ENCODE measurements at places on chromosomes 3 and 15.
A peak's percentile ranks its signal among the peaks of the same experiment; 100 is the strongest.

DNA sequence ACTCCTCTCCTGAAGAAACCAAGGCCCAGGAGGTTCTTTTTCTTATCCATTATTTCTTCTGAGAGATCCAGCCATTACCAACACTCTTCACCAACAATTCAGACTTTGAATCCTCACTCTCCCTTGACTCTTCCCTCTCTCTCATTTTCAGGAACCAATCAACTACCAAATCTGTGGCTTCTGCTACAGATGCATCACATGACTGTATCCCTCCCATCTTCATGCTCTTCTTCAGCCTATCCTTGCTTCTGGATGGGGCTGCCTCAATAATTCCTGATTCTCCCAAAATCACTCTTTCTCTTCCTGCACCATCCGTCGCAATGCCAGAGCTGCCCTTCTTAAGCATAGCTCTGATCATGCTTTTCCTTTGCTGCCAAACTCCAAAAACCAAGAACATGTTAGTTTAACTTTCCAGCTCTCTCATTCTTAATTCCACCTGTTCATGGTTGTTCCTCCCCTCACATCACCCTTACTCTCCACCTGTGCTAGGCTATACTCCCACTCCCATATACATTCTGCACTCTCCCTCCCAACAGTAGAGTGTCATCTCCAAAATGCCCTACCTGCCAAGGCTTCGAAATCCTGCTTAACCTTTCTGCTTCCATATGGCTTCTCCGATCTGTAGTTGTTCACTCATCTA is 13.5 kb downstream of the PLD1 start:
- H3K4me3 ChIP-seq, result no peak overlapping the region
- DNase-seq, result no peak
- no peak overlapping the region for H3K27ac ChIP-seq
- no peaks in the 10 kb centered on the region for H3K36me3 ChIP-seq
- H3K4me1 ChIP-seq, result peaks cover 9% of the 10 kb centered on the region

GRCh38 chr3:130787422-130788068 is 40.9 kb upstream of the PIK3R4 start:
- no peaks in the 10 kb centered on the region for H3K36me3 ChIP-seq
- H3K27me3 ChIP-seq, result no peaks in the 10 kb centered on the region
- DNase-seq, result no peak

- H3K36me3 ChIP-seq, result no peaks in the 10 kb centered on the region
- H3K27ac ChIP-seq, result peak overlapping the region; percentile 69
- H3K27me3 ChIP-seq, result no peaks in the 10 kb centered on the region
- no peak overlapping the region for H3K4me3 ChIP-seq
- DNase-seq, result no peak
These were observed 37.5 kb downstream of the EHD4 start for GRCh38 chr15:41934843-41935242.

DNA sequence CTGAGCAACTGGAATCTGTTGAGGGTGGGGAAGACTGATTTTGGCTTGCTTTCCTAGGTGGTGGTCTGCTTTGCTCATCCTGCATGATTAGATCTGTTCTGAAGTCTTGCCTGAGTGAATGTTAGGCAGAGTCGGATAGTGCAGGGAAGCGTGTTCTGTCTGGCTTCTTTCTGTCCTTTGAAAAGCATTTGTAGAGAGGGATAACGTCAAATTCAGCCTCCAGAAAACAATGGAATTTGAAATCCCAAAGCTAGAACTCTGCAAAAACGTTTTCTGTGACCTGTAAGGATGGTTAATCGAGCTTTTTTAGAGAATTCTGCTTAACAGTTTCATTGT is 1.4 kb downstream of the GLCE start:
- no peak for DNase-seq
- H3K36me3 ChIP-seq, result no peaks in the 10 kb centered on the region
- H3K27me3 ChIP-seq, result no peaks in the 10 kb centered on the region
- peaks cover 7% of the 10 kb centered on the region for H3K4me1 ChIP-seq
- peak overlapping the region; percentile 90 for H3K4me3 ChIP-seq

DNA sequence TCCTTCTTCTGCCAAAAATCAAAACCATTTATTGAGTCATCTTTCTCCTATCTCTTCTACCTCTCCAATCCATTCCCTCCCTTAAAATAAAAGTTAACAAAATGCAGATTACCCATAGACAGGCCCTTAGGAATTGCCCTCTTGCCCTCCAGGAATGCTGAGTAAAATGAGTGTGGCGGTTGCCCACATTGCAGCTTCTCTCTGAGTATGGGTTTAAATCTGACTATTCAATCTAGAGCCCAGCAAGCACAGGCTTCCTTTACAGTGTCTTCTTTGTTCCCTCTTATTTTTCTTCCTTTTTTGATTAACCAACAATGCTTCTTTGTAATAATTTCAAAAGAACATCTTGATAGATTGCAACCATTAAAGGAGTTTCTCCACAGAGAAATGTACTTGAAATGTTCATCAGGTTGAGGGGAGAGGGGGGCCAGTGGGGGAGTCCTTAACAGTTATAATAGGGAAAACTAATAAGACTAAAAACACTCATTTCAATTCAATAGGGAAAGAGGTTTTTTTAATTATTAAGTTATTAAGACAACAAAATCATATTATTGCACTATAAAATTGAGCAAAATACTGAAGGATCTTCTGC is 135.3 kb upstream of the LMCD1 start:
- no peaks in the 10 kb centered on the region for H3K4me1 ChIP-seq
- no peaks in the 10 kb centered on the region for H3K27me3 ChIP-seq
- H3K36me3 ChIP-seq, result no peaks in the 10 kb centered on the region
- no peak overlapping the region for H3K4me3 ChIP-seq
- DNase-seq, result no peak

GRCh38 chr3:140152851-140153639 is 218.1 kb downstream of the CLSTN2 start:
- no peak overlapping the region for H3K4me3 ChIP-seq
- H3K4me1 ChIP-seq, result no peaks in the 10 kb centered on the region
- no peak overlapping the region for H3K27ac ChIP-seq
- no peaks in the 10 kb centered on the region for H3K36me3 ChIP-seq
- H3K27me3 ChIP-seq, result no peaks in the 10 kb centered on the region

- H3K36me3 ChIP-seq, result no peaks in the 10 kb centered on the region
- H3K4me1 ChIP-seq, result peaks cover 10% of the 10 kb centered on the region
- no peak overlapping the region for H3K27ac ChIP-seq
- no peak overlapping the region for H3K4me3 ChIP-seq
- peak; percentile 22 for DNase-seq
These were observed 919.3 kb downstream of the TUSC7 start for GRCh38 chr3:117628823-117629291.

DNA sequence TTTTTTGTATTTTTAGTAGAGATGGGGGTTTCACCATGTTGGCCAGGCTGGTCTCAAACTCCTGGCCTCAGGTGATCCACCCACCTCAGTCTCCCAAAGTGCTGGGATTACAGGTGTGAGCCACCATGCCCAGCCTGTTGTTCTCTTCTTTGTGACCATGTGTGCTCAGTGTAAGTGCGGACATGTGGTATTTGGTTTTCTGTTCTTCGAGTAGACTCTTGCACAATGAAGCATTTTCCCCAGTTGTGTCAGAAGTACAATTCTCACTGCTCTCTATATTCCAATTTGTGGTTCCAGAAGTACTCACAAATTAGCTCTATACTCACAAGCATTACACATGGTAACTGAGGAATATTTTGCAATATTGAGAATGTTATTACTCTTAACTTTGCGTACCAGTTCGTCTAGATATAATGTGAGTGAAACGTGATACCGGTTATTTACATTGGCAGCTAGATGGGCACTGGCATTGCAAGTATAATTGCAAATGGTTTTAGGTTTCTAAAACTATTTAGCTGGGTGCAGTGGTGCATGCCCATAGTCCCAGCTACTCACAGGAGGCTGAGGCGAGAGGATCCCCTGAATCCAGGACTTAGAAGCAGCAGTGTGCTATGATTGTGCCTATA is 34.2 kb upstream of the MTMR14 start:
- no peak overlapping the region for H3K4me3 ChIP-seq
- H3K36me3 ChIP-seq, result no peaks in the 10 kb centered on the region
- no peak for DNase-seq
- no peaks in the 10 kb centered on the region for H3K27me3 ChIP-seq

GRCh38 chr15:48679952-48680351 is 34.4 kb upstream of the FBN1 start:
- H3K27ac ChIP-seq, result no peak overlapping the region
- H3K36me3 ChIP-seq, result no peaks in the 10 kb centered on the region
- no peak overlapping the region for H3K4me3 ChIP-seq
- H3K4me1 ChIP-seq, result no peaks in the 10 kb centered on the region
- no peak for DNase-seq

GRCh38 chr15:55241186-55241585 is 44.4 kb upstream of the RSL24D1 start:
- H3K4me1 ChIP-seq, result no peaks in the 10 kb centered on the region
- H3K36me3 ChIP-seq, result no peaks in the 10 kb centered on the region
- H3K27me3 ChIP-seq, result no peaks in the 10 kb centered on the region
- no peak for DNase-seq
- H3K4me3 ChIP-seq, result no peak overlapping the region

DNA sequence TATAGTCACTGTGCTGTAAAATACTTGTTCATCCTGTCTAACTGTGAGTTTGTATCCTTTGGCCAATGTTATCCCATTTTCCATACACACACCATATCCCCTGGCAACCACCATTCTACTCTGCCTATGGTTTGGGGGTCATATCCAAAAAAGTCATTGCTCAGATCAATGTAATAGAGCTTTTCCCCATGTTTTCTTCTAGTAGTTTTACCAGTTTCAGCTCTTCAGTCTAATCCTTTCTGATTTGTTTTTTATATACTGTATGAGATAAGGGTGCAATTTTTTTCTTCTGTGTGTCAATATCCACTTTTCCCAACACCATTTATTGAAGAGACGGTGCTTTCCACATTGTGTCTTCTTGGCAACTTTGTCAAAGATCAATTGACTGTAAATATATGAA is 14.0 kb upstream of the DLG1 start:
- no peaks in the 10 kb centered on the region for H3K27me3 ChIP-seq
- H3K4me3 ChIP-seq, result no peak overlapping the region
- DNase-seq, result no peak
- H3K4me1 ChIP-seq, result peaks cover 19% of the 10 kb centered on the region
- H3K27ac ChIP-seq, result no peak overlapping the region

DNA sequence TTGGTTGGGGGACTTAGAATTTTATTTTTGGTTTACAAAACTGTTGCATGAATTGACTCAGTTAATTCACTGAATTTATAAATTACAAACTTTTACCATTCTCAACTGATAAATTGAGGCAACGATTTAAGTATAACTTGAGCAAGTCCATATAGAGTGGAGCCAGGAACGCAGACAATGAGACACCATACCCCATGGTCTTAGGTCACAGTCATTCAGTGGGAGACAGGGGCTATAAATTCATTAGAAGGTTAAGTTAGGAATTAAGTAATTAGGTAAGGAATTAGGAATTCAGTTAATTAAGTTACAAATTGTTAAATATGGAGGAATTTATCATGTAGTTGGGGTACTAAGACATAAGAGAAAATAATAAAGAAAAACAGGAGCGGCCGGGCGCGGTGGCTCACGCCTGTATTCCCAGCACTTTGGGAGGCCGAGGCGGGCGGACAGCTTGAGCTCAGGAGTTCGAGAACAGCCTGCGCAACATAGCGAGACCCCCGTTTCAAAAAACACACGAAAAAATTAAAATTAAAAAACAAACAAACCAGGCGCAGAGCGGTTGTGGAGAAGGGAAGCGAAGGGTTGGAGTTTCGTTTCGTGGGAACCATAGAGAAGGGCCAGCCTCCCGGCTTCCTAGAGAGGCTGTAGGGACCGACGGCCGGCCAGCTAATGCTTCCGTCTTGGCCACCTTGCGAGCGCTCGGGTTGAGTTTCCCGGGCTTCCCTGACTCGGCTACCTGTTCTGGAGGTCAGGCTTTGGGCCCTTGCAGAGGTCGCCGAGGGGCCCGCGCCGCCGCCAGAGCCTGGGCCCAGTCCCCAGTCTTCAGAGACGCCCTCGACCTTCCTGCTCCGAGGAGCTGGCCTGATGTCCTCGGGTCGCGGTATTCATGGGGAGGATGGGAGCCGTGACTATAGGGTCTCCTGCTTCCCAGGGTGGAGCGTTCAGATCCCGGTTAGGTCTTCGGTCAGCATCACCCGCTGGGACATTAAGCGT is at the start of gene ZNF619:
Gene ZNF619, plus strand, starts transcription at position 645 of the 993 bp plus-strand sequence. CDS start 858 bp downstream, outside the sequence.
- H3K4me1 ChIP-seq, result no peaks in the 10 kb centered on the region
- no peaks in the 10 kb centered on the region for H3K27me3 ChIP-seq
- H3K4me3 ChIP-seq, result peak within 1 kb of the TSS; percentile 73
- H3K27ac ChIP-seq, result peak within 1 kb of the TSS; percentile 81

DNA sequence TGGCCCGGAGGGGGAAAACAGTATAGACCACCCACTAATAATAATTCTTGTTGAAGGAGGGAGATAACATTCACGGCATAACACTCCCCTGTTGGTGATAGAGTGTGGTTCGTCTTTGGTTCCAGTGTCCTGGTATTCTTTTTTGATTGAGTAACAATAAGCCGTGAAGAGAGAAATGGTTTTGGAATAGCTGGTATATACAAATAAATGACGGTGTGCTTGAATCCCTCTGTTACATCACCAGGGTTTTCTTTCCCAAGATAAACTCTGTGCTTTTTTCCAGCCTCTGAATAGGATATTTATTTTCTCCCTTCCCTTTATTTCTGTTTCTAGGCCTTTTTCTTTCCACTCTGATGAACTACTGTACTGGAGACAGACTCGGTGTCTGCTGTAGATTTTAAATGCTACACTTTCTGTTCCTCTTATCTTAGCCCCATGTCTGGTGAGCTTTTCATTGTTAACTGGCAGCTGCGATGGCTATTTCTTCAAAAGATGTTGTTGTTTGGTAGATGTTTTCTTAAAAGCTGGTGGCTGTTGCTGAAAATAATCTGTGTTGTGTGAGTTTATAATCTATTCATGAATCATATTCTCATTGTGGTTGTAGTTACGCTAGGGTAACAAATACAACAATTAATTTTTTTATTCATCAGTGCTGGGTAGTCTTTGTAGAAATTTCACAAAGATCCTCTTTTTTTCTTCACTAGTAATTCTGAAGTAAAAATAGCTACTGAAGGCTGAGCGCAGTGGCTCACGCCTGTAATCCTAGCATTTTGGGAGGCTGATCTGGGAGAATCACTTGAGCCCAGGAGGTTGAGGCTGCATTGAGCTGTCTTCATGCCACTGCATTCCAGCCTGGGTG is 15.5 kb upstream of the SCAANT1 start:
- no peak overlapping the region for H3K4me3 ChIP-seq
- DNase-seq, result no peak
- peaks cover 16% of the 10 kb centered on the region for H3K4me1 ChIP-seq
- no peaks in the 10 kb centered on the region for H3K27me3 ChIP-seq

DNA sequence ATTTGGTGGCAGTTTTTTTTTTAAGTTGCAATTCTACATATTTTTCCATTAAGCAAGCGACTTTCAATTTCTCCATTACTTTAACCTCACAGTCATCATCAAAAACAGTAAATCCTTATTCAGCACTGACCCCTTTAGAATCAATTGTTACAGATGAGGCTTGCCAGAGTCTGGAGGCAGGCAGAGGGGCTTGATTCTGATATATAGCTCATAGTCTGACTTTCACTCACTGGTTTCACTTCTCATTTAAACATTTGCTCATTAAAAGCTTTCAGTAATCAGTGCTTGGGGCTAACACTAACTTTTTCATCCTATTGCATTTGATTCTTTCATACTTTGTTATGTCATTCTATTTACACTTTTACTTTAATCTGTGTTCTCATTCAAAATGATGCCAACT is 88.4 kb downstream of the PYDC2 start:
- no peaks in the 10 kb centered on the region for H3K4me1 ChIP-seq
- DNase-seq, result no peak
- no peaks in the 10 kb centered on the region for H3K36me3 ChIP-seq
- no peaks in the 10 kb centered on the region for H3K27me3 ChIP-seq
- no peak overlapping the region for H3K4me3 ChIP-seq
